CD4-positive, alpha-beta T cell treated with Interleukin-17A for 1 hour (primary cell): ENCODE measurements at places on chromosomes 5 and 9.

- DNase-seq, result no peak
Observed at GRCh38 chr5:26569929-26570258, 468.5 kb downstream of the CDH9 start.

- DNase-seq, result no peak
Observed at GRCh38 chr5:180332051-180332517, 21.1 kb downstream of the GFPT2 start.

DNA sequence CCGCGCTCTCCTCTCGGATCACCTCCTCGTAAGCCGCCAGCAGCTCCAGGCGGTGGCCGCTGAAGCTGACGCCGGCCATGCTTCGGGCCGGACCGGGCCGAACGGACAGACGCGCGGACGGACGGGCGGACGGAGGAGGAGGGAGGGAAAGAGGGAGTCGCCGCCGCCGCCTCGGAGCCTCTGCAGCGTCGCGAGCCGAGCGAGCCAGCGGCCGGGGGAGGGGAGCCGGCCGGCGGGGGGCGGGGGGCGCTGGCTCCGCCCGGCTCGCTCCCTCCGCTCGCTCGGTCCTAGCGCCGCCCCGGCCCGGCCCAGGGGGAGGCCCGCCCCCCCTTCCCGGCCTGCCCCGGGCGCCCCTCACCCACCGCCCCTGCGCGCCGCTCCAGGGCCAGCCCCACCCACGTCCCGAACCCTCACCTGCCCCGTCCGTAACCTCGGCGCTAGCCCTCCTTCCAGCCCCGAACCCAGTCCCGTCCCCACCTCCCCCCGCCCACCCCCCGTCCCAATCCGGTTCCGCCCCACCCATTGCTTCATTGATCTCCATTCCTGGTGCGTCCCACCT, at the start of gene DBN1:
Gene DBN1 (minus strand): TSS at position 192 of the 559 bp plus-strand sequence. CDS start 113 bp downstream, at position 79.
- no peak for DNase-seq

GRCh38 chr9:112822618-112823017, 68.1 kb downstream of the SLC46A2 start:
- DNase-seq, result no peak

DNA sequence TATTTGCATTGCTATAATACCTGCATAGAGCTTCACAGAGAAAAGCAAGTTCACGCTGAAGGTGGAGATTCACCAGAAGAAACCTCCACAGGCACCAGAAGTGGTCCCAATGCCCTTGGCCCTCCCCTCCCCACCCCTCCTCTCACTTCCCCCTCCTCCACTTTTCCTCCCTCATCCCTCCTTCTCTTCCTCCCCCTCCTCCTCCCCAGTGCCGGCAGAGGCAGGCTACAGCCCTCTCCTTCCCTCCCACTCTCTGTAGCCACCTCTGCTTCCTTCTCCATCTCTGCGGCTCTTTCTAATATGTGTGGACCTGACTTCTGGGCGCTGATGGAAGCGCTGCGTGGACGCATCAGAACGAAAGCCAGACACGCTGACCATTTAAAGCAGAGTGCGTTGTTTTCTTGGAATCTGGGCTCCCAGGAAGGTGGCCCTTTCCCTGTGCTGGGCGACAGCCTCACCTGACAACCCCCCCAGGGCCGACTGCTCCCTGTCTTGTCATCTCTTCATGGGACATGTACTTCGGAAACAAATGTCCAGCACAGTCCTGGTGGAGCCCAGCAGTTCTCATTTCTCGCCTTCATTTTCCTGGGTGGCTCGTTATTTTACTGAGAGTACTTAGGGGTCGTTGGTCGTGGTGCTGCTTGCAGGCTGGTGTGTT, 29.5 kb downstream of the NDUFS6 start:
- no peak for DNase-seq

GRCh38 chr5:149382517-149383220, 3.6 kb upstream of the IL17B start:
- DNase-seq, result no peak

DNA sequence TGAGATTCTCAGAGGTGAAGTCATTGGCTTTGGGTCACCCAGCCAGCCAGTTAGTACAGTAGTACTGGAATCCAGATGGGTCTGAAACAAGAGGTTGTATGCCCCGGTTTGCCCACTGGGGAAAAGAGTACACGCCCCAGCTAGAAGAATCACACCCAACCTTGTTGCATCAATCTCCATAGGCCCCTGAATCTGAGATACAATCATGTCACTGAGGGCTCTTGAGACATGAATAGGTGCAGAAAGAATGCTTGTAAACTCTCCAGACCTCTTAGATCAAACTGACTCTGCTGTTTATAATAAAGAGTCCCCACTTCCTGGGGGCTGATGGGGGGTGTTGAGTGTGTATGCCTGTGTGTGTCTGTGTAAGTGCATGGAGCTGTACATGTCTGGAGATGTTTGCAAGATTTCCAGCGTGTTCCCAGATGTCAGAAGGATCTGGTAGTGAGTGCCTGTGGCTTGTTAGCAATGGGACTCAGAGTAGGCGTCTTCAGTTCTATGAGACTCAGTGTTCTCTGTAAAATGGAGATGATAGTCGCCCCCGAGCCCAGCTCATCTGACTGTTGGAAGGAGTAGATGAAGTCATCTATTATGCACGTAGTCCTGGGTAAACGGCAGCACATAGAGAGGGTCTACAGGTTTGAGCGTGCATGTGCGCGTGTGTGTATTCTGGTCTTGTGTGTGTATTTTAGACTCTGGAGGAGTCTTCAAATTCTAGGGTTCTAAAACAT, 48.2 kb downstream of the COL27A1 start:
- no peak for DNase-seq

DNA sequence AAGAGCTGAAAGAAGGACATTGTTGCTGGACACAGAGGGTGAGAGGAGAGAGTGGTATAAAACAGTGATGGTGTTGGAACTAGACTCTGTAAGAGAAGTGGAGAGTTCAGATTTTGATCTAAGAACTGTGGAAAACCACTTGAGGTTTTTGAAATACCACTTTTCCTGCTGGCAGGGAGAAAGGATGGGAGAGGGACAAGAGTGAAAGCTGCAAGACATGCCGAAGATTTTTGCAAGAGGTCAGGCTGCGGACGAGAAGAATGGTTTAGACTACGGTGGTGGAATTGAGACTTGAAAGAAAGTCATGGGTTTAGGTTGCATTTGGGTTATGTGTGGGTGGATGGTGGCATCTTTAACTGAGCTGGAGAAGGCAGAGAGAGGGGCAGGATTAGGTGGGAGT, 202.2 kb upstream of the RPS23 start:
- DNase-seq, result no peak

GRCh38 chr9:38090170-38090569, 21.1 kb upstream of the SHB start:
- DNase-seq, result no peak

DNA sequence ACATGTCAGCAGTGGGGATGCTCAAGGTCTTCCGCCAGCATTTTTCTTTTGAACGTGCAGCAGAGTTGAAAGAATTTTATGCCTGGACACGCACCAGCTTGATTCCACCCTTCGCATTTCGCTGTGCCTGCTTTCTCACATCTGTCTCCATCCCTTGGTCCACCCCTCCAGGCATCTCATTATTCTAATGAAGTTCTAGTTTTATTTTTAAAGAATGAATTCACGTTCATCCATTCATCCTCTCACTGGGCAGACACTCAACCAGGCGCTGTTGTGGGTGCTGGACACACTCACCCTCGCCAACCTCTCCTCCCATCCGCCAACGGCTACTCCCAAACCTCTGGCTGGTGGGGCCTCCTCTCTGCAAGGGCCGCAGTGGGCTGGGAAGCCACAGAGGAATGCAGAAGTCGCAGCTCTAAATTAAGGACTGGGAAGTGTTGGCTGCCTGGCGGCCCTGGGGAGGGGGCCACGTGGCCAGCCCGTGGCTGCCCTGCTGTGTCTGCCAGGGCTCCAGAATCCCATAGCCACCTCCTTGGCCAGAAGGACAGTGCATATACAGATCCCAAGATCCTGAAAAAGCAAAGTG, 6.7 kb downstream of the SUSD3 start:
- DNase-seq, result no peak
